T-helper 1 cell (primary cell): ENCODE measurements at places on chromosomes 3 and 15.

GRCh38 chr3:170689296-170689829, 103.5 kb upstream of the SLC7A14 start:
- DNase-seq, result no peak

DNA sequence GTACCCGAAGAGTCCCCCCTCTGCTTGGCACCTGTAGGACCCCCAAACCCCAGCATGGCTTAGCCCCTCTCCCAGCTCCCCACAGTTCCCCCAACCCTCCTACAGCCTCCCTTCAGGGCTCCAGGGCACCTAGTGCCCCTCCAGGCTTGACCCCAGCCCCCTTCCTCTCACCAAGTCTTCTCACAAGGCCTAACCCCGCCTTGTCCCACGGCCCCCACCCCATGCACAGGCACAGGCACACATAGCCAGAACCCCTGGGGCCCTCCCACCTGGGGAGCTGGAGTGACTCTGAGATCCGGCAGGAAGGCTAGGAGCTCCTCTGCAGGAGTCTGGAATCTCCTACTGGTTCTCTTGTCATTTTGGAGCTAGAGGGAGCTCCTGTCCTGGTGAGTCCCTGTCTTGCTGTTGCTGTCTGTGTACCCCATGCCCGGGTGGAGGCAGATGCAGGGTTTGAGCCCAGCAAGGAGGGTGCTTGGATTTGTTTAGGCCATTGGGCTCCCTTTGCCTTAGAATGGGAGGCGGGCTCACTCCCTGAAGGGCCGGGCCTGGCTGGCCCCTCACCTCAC, 39.6 kb downstream of the KLF13 start:
- DNase-seq, result no peak

- no peak for DNase-seq
Measured at GRCh38 chr3:99920481-99921376, 103.1 kb downstream of the CMSS1 start.

DNA sequence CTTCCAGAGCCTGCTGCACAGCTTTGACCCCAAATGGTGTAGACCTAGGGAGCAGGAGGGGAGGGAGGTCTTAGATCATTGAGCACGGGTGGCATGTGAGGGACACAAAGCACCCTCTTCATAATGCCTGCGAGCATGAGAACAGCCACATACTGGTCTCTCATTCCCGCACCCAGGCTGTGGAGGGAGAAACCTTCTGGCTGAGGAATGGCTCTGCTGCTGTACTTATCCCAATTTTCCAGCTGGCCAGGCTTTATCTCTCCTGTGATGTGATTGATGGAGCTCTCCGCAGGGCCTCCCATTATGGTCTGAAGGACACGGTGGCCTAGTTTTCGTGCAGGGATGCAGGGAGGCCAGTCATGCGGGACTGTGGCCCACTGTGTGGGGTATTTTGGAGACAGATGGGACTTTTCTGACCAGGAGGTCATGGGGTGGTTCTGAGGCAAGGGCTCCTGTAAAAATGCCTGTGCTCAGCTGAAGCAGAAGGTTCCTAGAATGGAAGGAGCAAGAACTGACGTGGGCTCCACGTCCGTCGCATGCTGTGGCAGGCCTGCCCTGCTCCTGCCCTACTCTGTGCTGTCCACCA, 251.5 kb downstream of the PLCL2 start:
- no peak for DNase-seq

DNA sequence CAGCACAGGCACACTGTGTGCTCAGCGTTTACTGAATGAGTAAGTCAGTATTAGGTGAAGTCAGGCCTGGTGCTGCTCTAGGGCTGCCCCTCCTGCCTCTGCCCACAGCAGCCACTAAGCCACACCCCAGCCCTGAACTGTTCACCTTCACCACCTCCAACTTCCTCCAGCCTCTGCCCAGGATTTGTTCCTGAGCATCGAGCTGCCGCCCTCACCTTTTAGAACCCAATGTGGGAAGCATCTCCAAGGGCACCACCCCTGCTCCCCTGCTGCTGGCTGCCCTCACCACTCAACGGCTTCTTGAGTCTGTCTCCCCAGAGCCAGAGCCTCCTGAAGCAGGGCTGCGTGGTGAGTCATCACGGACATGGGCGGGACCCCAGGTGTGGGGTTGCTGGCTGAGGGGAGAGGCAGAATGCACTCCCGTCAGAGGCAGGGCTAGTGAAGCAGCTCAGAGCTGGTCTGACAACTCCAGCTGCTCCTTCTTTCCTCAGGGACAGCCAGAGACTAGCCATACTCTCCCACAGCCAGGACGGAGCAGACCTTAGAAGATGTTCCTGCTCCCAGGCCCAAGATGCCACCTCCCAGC, 5.8 kb downstream of the HYAL2 start:
- DNase-seq, result peak; percentile 55

DNA sequence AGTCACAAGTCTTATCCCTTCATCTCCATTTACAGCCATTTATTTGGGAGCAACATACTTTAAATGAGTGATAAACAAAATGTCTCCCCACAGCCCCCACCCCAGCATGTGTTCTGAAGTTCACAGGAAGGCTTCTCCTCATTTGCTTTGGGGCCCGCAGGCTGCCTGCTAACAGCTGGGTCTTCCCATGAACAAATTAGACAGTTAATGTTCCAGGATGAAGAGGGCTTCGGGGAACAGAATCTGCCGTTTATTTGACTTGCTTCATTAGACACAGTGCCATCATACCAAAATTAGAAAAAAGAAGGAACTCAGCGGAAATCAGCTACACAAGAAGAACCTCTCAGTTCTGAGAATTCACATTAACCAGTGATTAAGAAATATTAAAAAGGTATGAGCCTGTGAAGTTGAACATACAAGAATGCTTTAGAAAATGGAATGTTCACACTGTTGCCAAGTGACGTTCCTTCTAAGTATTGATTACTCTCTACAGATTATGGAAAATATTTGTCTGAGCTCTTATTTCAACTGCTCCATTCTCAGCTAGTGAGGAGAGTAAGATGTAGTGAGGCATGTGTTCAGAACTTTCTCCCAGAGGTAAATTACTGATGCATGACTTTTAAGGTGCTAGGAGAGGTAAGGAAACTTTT, 107.5 kb upstream of the THBS1 start:
- DNase-seq, result no peak

DNA sequence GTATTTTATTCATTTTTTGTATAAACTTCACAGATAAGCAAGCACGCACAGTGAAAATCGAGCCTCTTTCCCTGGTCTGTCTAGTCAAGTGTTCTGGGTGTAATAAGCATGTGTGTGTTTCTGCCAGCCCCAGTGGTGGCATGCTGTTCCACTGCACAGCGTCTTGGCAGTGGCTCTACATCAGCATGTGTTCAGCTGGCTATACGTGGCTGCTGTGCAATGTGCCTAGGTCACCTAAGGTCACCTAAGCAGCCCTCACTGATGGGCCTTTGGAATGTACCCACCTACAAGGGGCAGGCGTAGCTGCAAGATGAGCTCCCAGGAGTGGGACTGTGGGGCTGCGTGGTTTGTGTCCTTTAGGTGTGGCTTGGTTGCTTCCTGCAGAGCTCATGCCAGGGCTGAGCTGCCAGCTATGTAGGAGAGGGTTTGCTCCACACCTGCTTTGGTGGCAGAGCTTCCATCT, 4.9 kb downstream of the LIMD1 start:
- DNase-seq, result peak; percentile 15

DNA sequence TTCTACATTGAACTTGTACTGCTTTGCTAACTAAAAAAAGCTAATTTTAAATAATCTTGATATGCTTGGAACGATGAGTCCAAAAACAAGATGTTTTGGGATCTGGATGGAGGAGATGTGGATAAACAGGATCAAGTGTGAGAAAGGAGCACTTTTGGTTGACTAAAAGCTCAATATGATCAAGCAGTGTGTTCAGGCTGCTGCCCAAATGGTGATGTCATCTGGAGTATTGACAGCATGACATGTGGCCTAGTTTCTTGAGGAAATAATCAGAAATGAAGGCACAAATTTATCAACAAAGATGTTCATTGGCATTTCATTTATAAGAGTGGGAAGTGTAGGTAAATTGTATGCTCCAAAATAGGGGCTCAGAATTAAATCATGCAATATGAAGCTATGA, 161.2 kb downstream of the SOX2 start:
- no peak for DNase-seq

DNA sequence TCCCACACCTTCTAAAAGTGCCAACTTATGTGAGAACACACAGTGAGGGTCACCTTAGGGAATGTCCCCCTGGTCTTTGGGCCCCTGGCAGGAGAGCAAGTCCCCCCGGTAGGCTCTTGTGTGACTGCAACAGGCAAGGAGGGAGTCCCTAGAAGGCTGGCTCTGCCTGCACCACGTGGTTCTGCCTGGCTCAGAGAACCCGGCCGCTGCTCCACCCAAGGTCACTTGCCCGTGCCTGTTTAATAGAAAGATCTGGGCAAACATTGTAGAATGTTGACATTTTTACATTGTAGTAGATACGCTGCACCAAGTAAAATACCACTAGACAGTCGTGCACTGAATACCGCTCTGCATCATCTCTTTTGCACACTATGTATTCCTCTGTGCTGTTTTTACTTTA, 21.9 kb downstream of the GABRA5 start:
- DNase-seq, result no peak

DNA sequence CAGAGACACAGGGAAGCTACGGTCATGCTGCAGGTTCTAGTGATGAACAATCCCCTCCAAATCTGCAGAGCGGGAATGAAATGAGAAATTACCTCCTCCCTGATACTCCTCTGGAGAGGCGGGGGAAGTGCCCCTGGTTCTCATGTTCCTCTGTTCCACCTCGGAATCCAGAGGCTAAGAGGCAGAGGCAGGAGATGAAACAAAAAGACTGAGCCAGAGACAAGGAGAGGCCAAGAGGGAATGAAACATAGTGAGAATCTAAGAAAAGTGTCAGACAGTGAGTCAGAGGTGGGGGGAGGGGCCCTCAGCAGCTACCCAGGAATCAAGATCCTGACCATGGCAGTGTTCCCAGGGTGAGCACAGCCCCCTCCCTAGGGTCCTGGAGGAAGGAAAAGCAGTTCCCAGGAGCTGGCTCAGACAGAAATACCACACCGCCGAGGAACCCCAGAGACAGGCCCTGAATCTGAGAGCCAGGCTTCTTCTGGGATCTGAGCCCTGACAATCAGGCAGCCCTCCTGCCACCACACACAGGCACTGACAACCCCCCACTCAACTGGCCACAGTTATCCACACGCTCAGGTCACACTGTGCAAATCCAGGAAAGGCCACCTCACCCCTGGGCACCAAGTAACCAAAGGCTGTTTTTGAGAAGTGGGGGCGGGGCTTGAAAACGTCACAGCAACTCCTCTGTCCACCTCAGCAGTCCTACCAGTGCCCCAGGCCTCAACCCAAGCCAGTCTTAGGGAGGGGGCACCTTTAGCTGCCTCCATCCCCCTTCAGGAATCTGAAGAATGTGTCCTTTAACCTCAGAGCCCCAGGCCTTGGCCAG, 2.4 kb downstream of the CSRNP1 start:
- DNase-seq, result no peak

- no peak for DNase-seq
Measured at GRCh38 chr3:177211503-177212277, 14.4 kb upstream of the TBL1XR1 start.
